ENCODE measurements at places on chromosomes 12 and 14. TPM values are rescaled to one million over a fixed set of nuclear protein-coding genes. Genes with fewer than 3 reads are reported as not detected.

DNA sequence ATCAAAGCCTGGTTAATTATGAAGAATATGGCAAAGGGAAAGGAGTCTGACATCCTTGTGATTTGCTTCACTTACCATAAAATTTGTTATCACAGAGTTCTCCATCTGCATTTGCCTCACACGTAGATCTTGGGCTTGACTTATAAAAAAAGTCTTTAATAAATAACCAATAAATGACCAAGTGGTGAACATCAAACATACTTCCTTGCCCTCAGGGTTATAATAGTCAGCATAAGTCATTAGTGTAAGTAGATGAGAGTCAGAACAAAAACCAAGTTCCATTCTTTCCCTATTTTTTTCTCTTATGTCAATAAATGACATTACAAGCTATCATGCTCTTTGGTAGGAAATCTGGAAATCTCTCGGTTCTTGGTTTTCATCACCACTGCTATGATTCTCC is 635.4 kb upstream of the ATXN7L3B start:
- no peaks in the 10 kb centered on the region for H3K4me1 ChIP-seq
- no peak overlapping the region for H3K27ac ChIP-seq
- no peaks in the 10 kb centered on the region for H3K36me3 ChIP-seq
- no peak overlapping the region for H3K4me3 ChIP-seq

SLC8B1 gene
- 39.1 TPM for total RNA-seq

GRCh38 chr12:63994704-63995103 is 150.2 kb downstream of the SRGAP1 start:
- H3K36me3 ChIP-seq: peaks cover 25% of the 10 kb centered on the region
- H3K27me3 ChIP-seq: no peaks in the 10 kb centered on the region
- no peak for DNase-seq
- no peak overlapping the region for H3K27ac ChIP-seq
- H3K4me1 ChIP-seq: no peaks in the 10 kb centered on the region
- no peak overlapping the region for H3K4me3 ChIP-seq

RAPGEF3 gene
- total RNA-seq: 5.7 TPM

XRCC3 gene
- total RNA-seq: 65.1 TPM

- H3K36me3 ChIP-seq: no peaks in the 10 kb centered on the region
- no peak overlapping the region for H3K4me3 ChIP-seq
- H3K27me3 ChIP-seq: no peaks in the 10 kb centered on the region
- no peak overlapping the region for H3K27ac ChIP-seq
- DNase-seq: no peak
- H3K4me1 ChIP-seq: peaks cover 13% of the 10 kb centered on the region
These were observed 166.1 kb upstream of the EEA1 start for GRCh38 chr12:93094988-93095737.

BLOC1S1 gene
- total RNA-seq: 81.1 TPM

DNA sequence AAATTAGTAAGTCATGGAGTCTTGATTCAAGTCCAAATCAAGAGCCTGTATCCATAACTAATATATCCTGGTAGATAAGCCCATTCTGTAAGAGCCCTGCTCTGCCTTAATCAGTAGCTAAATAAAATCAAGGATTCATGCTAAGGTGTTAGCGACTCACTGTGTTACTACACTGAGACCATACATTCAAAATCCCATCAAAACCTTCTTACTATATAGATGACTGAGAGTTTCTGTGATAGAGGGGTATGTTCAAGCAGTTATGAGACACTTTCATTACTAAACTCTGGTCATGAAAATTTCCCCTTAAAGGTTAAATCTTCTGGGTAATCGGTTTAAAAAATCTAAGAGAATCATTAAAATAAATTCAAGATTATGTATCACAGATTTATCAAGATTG is 78.5 kb downstream of the MDGA2 start:
- DNase-seq: no peak
- H3K27me3 ChIP-seq: no peaks in the 10 kb centered on the region
- no peak overlapping the region for H3K27ac ChIP-seq

DNA sequence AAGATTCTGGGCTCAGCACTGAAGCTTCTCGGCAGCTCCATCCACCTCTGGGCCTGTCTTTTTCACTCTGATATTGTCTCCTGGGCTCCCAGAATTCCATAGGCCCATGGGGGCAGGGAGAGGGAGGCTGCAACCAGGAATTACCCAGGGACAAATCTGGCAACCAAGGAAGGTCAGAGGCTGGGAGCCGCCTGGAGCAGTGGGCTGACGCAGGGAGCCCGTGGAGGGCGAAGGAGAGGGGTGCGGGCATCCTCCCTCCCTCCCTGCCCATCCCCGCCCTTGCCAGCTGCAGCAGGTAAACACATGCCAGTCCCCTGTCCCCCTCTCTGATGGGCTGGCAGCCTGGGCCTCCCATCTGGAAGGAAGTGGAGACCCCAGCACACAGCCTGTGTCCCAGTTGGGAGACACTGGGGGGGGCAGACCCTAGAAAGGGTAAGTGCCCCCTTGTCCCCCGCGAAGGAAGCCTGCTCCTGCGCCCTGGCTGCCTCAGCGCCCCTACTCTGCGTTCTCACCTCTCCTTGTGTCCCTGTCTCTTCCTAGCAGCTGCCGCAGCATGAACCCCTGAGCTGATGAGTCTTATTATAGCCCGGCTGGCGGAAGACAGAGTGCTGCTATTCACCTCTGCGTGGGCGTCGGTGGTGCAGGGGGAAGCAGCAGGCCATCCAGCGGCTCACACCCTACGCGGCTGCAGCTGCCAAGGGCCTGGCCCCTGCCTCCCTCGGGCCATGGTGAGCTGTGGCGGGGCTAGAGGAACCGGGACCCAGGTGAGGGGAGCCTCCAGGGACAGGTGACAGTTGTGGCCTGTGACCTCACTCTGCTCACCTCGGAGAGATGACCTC is 6.7 kb downstream of the LRTM2 start:
- H3K27me3 ChIP-seq: peaks cover 99% of the 10 kb centered on the region
- no peak for DNase-seq
- no peak overlapping the region for H3K27ac ChIP-seq
- H3K4me3 ChIP-seq: no peak overlapping the region
- H3K4me1 ChIP-seq: no peaks in the 10 kb centered on the region

DNA sequence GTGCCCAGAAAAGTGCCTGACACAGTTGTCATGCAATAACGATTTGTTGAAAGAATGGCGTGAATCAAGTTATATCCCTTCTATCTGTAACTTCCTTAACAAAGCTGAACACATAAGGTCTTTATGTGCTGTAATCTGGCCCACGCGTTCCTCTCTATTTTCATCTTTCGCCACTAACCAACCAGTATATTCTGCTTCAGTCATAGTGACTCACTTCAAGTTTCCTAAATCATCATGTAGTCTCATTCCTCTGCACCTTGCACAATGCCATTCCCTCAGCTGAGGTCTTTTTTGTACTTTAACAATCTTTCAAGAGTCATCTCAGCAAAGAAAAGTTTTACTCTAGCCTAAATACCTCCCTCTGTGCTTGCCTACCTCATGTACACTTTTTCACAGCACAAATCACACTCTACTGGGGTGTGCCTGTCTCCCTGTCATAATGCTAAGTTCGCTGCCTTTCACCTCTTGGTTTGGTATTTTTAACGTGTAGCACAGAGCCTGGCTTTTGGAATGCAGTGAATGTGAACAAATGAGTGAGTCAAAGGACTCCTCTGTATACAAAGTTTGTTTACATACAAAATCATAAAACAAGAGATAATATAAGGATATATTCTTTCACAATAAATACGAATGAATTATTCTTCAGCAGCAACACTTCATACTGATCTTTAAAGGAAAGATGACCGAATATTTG is 2.9 kb upstream of the CMAS start:
- H3K36me3 ChIP-seq: no peaks in the 10 kb centered on the region
- H3K4me1 ChIP-seq: peaks cover 36% of the 10 kb centered on the region
- H3K4me3 ChIP-seq: peak overlapping the region; percentile 21
- H3K27me3 ChIP-seq: no peaks in the 10 kb centered on the region
- peak; percentile 88 for DNase-seq
- peak overlapping the region; percentile 90 for H3K27ac ChIP-seq

B4GALNT1 gene
- total RNA-seq: 17.9 TPM

- no peak for DNase-seq
- peaks cover 17% of the 10 kb centered on the region for H3K27me3 ChIP-seq
- H3K4me3 ChIP-seq: no peak overlapping the region
- no peak overlapping the region for H3K27ac ChIP-seq
These were observed 211.1 kb downstream of the GLT1D1 start for GRCh38 chr12:129064209-129064855.

GRCh38 chr14:40113671-40114070 is 681.4 kb upstream of the FBXO33 start:
- H3K27ac ChIP-seq: no peak overlapping the region
- H3K27me3 ChIP-seq: no peaks in the 10 kb centered on the region
- no peaks in the 10 kb centered on the region for H3K4me1 ChIP-seq
- H3K4me3 ChIP-seq: no peak overlapping the region

- H3K36me3 ChIP-seq: peaks cover 42% of the 10 kb centered on the region
- DNase-seq: no peak
- no peak overlapping the region for H3K27ac ChIP-seq
- H3K4me1 ChIP-seq: no peaks in the 10 kb centered on the region
- peak overlapping the region; percentile 29 for H3K4me3 ChIP-seq
These were observed 22.3 kb downstream of the ZNF268 start for GRCh38 chr12:133203344-133204263.

DNA sequence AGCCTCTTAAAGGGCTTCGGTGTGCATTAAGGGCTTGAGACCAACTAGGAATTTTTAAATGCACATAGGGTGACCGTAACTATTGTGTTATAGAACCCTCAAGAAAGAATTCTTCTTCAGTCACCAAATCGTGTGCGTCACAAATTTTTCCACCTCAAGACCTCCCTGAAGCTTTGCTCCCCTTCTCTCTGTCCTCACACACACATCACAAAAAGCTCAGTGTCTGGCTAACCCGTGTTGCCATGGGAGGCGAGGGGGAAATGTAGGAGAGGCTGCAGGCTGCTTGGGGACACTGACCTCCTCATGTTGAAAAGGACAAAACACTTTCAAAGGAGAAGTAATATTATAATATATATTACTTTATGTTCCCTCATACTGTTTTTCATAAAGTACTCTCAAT is 10.6 kb downstream of the SSPN start:
- H3K27me3 ChIP-seq: no peaks in the 10 kb centered on the region
- H3K36me3 ChIP-seq: no peaks in the 10 kb centered on the region
- H3K4me3 ChIP-seq: no peak overlapping the region
- H3K4me1 ChIP-seq: no peaks in the 10 kb centered on the region
- H3K27ac ChIP-seq: no peak overlapping the region

EPS8 gene
- 224 TPM for total RNA-seq

DNA sequence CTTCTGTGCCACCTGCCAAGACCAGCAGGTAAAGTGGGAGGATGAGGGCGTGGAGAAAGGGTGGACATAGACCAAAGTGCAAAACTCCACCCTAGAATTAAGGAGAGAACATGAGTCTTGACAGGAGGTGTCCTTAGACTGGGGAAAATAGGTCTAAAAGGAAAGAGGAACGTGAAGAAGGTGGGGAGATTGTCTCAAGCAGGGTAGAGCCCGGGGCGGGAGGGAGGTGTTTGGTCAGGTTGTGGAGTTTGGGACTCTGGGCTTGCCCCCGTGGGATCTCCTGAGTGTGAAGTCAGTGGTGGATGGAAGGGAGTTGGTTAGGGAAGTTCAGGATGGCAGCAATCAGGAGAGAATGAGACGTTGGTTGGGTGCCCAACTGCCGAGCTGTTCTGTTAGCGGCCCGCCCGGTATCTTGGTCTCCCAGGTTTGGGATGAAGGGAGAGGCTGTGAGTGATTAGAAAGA is 386 bp downstream of the DGKA start:
- no peaks in the 10 kb centered on the region for H3K36me3 ChIP-seq
- no peak for DNase-seq
- H3K27me3 ChIP-seq: no peaks in the 10 kb centered on the region
- peak overlapping the region; percentile 78 for H3K4me3 ChIP-seq

GRCh38 chr14:103698380-103699260 is 16.6 kb downstream of the XRCC3 start:
- peak; percentile 88 for DNase-seq
- H3K4me3 ChIP-seq: no peak overlapping the region
- H3K36me3 ChIP-seq: peaks cover 17% of the 10 kb centered on the region
- H3K27me3 ChIP-seq: no peaks in the 10 kb centered on the region

DNA sequence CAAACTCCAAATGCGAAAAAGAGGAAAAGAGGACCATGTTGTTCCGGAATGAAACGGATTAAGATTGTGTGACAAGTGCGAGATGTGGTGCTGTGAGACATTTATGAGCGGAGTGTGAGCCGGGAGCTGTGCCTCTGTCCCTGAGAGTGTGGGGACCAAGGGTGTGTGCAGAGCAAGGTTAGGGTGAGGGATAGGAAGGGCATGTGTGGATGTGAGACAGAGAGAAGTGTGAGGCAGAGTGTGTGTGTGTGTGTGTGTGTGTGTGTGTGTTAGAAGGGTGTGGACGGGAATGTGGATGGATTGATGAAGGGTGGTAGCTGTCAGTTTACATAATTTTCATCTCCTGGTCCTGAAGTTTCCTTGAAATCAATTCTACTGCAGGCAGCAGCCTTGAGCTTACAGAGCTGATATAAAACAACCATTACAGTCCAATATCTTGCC is 4.3 kb upstream of the OTX2 start:
- no peak overlapping the region for H3K27ac ChIP-seq
- no peaks in the 10 kb centered on the region for H3K4me1 ChIP-seq
- H3K27me3 ChIP-seq: no peaks in the 10 kb centered on the region
- H3K4me3 ChIP-seq: no peak overlapping the region
- DNase-seq: no peak

LTBR gene
- 178 TPM for total RNA-seq

DNA sequence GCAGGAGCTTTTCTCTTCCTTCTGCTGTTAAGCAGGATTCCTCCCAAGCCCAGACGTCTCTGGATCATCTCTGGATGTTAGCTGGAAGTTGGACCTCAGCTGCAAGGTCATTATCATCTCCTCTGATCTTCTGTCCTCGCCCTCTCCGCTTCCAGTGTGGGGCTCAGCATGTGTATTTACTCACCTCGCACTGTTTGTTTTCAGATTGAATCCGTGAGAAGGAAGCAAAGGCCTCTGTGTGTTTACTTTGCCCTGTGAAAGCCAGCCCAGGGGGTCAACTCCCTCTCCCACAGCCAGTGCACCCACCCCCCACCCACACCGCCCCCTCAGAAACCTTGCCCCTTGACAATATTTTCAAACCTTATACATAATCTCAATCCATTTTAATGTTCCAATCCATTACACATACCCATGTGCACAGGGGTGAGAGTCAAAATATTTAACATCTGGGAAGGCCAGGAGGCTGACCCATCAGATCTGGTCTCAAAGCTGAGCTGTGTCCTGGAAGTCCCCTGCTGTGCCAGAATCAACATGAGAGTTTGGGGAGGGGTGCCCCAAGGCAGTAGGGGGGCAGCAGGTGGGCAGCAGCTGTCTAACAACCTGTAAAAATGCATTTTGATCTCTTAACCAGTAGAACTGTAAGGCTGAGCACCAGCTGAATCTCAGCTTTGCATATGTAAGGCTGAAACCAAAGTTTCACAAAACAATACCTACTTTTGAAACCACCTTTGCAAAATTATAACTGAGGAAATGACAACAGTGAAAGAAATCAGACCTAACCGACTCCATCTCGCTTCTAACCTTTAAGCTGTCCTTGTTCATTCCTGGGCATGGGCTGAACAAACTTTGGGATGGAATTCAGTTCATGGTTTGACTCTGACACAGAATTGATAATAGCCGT is 157.9 kb downstream of the ZNF664 start:
- H3K27ac ChIP-seq: no peak overlapping the region
- no peaks in the 10 kb centered on the region for H3K36me3 ChIP-seq
- H3K4me3 ChIP-seq: no peak overlapping the region
- no peak for DNase-seq

DACT1 gene
- total RNA-seq: not detected

SYNDIG1L gene
- total RNA-seq: 0.52 TPM

GRCh38 chr12:8678661-8679111 is 16.1 kb upstream of the MFAP5 start:
- H3K36me3 ChIP-seq: no peaks in the 10 kb centered on the region
- no peak for DNase-seq
- no peak overlapping the region for H3K27ac ChIP-seq
- peaks cover 11% of the 10 kb centered on the region for H3K4me1 ChIP-seq
- no peak overlapping the region for H3K4me3 ChIP-seq

GRCh38 chr12:4320853-4321701 is at the start of gene TIGAR:
Gene TIGAR, plus strand, starts transcription at chr12:4321213. Its CDS starts 59 bp downstream, at chr12:4321272.
- H3K4me1 ChIP-seq: peaks cover 12% of the 10 kb centered on the region
- H3K27me3 ChIP-seq: no peaks in the 10 kb centered on the region
- H3K36me3 ChIP-seq: no peaks in the 10 kb centered on the region
- peak; percentile 99 for DNase-seq
